ENCODE measurements at places on chromosomes 1 and 21.

- DNase-seq: no peak
These were observed 17.8 kb downstream of the VPS45 start for GRCh38 chr1:150085406-150085805.

DNA sequence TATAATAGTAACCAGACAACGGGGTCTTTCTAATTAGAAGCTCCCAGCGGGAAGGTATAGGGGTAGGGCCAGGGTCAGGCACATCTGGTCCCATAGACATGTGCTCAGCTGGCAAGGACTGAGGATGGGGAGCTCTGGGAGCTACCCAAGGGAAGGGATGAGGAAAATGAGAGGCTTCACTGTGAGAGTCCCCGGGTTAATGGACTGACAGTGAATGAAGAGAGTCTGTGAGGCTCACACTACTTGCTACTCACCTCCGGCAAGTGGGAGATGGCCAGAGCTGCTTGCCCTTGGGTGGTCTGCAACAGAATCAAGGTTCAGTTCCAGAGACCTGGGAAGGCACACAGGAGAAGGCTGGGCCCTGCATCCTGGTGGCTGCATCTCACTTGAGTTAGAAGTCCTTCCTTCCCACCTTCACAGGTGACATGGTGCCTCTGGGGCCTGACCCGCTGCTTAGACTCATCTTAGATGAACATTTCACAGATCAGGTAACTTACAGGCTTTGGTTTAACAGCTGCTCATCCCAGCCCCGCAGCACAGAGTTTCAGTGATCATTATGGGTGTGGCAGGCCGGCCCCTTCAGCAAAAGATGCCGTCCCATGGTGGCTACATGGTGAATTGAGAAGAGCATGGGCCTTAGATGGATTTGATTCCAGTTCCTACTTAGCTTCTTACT lies 31.7 kb downstream of the EIF2D start:
- DNase-seq: no peak

DNA sequence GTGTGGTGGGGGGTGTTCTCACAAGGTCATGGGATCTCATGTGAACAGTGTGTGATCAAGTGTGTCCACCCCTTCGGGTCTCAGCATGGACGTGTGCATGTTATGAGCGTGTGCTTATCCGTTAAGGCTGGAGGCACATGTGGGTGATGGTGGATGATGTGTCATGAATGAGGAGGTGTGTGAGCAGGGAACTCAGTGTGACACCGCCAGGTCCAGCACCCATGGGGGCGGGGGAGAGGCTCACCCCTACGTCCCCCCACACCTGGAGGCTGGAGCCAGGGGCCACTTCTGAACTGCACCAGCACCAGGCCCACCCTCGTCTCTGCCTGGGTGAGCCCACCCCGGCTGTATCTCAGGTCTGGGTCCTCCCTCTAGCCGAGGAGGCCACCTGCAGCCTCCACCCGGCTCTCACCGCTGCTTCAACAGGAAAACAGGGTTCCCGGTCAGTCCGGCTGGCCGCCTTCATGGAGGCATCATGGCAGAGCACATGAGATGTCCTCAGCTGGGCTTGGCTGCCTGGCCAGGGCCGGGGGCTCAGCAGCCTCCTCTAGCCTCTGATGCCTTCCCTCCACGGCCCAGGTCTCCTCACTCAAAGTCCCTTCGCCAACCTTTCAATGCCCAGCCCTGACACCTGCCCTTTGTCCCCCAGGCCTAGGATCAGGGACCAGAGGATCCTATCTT lies 34.2 kb upstream of the C1QA start:
- no peak for DNase-seq

- DNase-seq: no peak
These were observed 44.2 kb upstream of the MAB21L3 start for GRCh38 chr1:116066868-116067565.

DNA sequence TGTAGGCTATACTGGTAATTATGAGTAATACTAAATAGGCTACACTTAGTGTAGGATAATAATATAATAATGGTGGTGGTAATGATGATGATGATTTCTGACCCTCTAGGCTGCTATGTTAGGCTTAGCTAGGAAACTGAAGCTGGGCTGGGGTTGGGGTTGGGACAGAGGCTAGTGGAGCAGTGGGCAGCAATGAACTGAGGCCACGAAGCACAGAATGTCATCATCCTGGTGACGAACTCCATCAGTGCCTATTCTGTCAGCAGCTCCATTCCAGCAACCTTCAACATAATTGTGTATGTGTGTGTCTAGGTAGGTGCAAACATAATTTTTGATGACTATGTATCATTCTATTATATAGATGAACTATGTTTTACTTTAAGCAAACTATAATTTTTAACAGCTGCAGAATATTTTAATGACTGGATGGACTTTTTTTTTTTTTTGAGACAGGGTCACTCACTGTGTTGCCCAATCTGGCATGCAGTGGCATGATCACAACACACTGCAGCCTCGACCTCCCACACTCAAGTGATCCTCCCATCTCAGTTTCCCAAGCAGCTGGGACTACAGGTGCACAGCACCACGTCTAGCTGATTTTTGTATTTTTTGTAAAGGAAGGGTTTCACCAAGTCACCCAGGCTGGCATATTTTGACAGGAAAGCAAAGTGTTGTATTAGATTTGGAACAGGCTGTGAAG lies 12.9 kb upstream of the CLIC4 start:
- no peak for DNase-seq

- no peak for DNase-seq
These were observed 791 bp upstream of the CHI3L1 start for GRCh38 chr1:203187304-203187685.

- DNase-seq: no peak
These were observed 118.0 kb upstream of the IPO9 start for GRCh38 chr1:201710632-201711597.

DNA sequence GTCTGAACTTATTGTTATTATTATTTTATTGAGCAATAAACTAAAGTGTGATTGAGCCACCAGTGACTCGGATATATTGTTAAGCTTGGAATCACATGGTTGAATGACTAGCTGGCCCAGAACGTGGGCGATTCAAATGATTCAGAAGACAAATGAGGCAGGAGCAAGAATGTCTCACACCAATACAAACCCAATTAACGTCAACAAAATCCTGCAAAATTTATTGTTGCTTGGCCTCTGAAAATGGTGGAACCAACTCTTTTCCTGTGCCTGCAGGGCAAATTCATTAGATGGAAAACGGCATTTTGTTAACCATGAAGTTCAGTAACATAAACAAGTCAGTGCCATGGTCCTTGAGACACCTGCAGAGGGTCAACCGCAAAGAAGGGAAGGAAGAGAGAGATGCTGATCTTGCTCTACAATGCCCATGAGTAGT lies 482.0 kb downstream of the SETD4 start:
- no peak for DNase-seq

DNA sequence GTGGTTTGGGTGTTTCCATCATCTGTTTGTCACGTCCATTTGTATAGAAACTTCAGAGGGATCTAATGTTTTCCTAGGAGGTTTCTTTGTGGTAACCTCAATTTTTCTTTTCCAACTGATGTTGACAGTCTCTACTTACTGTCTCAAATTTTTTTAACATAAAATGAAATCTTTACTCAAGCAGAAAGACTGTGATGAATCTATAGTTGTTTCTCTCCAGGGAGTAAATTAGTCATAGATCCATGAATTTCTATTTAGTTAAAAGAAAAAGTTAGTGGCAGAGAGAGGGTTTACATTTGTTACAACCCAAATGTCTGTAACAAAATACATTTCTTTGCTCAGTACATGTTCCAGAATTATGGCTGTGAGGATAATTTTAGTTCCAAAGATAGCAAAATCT lies 161.6 kb downstream of the DISP1 start:
- DNase-seq: no peak

DNA sequence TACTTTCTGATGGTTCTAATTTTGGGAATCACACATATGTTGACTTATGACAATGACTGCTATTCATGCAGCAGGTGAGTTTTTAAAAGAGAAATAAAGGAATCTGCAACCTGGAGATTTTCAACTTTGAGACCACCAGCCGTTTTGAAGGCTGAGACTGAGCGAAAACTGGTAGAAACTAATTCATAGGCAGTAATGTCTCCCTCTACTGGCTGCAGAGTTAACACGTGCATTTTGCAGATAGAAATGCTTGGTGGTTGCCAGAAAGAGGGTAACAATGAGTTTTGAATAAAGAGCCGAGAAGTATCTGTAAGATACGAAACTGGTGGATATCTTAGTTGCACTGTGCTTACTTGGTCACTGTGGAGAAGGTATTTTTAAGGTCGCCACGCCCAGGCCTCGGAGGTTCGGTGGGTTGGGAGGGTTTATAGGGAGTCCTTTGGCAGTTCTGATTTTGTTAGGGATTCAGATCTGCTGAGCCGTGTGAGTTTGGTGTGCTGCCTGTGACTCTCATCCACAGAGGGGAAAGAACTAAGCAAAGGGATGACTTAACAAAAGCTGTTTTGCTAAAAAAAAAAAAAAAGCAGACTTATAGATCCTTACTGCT lies 83.0 kb downstream of the RYR2 start:
- DNase-seq: no peak

DNA sequence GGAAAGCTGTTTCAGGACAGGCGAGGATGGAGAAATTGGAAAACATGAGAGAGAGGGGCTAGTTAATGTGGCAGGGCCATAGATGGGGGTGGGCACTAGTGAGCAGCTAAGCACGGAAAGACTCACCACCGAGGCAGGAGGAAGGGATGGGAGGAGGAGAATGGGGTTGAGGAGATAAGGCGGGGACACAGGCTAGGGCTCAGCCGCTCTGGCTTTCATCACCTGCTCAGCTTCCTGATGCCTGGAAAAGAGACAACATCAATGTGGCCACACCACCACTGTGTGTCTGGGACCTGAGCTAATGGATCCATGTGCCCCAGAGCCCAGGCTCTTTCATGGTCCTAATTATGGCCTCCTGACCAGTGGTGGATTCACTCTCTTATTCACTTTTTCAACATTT lies 27.6 kb downstream of the PMVK start:
- DNase-seq: no peak

GRCh38 chr1:195576641-195577040 lies 1031.6 kb downstream of the KCNT2 start:
- no peak for DNase-seq

DNA sequence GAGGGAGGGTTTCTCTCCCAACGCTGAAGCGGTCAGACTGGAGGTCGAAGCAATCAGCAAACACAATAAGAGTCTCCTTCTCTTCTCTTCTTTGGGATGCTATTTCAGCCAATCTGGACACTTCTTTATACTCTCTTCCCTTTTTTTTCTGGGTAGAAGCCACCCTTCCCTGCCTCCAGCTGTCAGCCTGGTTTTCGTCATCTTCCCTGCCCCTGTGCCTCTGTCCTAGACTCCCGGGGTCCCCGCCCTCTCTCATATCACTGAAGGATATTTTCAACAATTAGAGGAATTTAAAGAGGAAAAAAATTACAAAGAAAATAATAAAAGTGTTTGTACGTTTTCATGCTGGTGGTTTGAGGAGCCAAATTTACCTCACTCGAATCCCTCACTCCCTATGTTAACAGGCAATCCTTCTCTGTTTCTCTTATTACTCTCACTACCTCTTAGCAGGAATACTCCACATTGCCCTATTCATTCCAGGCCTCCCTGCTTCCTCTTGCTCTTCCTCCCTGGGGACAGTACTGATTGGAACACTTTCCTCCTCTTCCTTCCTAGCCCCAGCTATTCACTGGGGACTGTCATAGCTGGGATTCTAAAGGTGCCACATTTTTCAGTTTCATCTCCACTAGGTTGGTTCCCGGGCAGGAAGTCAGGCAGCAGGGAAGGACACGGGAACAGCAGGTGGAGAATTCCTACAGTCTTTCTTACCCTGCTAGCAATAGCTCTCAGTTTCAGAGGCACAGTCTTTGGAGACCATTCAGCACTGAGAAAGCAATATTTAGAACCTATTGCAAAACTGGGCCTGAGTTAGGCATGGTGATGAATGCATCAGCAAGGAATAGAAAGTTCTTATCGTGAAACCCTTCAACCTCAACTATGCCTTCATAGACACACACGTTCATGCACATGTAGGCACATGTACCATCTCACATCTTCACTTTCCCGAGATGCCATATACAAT lies 288.0 kb downstream of the PBX1 start:
- no peak for DNase-seq

GRCh38 chr1:171661076-171661650 lies 8.7 kb upstream of the MYOC start:
- no peak for DNase-seq

GRCh38 chr1:207321790-207322645 lies 540 bp downstream of the CD55 start:
- DNase-seq: no peak

GRCh38 chr1:42144711-42145388 lies 8.4 kb upstream of the GUCA2B start:
- no peak for DNase-seq

DNA sequence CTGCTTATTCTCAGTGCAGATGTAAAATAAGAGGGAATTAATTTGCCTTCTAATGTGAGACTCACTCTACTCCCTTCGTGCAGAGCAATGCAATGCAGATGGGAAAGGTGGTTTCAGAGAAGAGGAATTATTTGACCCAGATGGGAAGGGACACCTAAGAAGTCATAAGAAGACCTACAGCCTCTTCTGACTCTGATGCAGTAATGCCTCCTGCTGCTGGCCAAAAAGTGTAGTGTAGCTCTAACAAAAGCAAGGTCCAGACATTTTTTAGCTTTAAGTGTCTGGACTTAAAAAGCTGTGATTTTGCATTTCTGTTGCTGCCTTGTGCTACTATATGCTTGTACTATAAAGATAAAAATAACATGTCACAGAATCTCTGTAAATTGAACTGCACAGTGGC lies 501.4 kb downstream of the TTLL7 start:
- DNase-seq: no peak

DNA sequence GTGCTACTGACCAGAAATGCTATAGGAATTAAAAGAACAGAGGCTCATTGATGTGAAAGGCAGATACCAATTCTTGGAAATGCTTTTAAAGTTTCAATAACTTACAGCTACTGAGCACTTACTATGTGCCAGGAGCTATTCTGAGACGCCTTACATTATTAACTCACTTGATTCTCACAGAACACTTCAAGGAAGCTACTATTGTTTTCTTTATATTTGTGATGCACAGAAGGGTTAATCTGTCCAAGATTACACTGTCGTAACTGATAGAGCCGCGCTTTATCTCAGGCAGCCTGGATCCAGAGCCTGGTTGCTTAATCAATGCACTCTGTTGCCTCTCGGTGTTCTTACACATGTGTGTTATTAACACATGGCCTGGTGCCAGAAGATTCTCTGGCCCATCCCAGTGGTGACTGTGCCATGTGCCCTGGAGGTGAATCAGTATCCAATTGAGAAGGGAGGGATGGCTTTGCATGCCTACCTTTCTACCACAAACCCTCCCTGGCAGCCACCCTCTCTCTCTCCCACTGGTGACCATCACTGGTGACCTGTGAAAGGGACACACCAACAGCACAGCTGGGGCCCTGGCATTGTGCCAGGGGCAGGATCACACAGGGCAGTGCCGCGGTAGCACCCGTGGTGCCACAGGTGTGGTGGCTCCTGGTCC lies 8.8 kb downstream of the FMO1 start:
- DNase-seq: peak; percentile 63

GRCh38 chr1:150257624-150258585 lies at the start of gene CA14:
CA14 (plus strand) TSS chr1:150257774; CDS start chr1:150258129, 355 bp downstream.
- no peak for DNase-seq
